ENCODE measurements at places on chromosomes 1 and 21.

DNA sequence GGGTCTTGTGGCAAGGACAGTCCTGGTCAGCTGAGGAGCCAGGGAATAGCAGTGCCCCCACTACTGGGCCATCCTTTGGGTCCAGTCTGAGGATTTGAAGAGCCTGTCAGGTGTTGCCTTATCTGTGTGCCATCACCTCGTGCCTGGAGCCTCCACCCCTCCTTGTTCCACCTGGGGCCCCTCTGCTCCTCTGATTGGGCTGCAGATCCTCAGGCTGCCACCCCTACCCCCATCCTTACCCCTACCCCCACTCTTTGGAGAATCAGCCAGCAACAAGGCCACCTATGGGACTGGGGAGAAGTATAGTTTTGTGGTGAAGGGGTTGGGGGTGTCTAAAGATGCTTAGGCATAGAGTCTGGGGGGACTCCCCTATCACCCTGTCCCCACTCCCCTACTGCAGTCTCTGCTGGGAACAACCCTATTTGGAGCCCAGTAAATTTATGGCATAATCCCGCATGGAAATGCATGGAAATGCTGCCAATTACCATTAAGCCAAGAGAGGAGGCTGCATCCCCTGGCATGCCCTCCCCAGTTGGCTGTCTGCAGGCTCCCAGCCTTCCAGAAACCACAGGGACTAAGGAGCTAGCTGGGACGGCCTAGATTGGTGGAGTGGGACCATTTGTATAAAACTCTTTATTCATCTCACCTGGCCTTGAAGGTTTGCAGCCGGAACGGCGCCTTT is 142.7 kb upstream of the CSF3R start:
- no peak for DNase-seq

DNA sequence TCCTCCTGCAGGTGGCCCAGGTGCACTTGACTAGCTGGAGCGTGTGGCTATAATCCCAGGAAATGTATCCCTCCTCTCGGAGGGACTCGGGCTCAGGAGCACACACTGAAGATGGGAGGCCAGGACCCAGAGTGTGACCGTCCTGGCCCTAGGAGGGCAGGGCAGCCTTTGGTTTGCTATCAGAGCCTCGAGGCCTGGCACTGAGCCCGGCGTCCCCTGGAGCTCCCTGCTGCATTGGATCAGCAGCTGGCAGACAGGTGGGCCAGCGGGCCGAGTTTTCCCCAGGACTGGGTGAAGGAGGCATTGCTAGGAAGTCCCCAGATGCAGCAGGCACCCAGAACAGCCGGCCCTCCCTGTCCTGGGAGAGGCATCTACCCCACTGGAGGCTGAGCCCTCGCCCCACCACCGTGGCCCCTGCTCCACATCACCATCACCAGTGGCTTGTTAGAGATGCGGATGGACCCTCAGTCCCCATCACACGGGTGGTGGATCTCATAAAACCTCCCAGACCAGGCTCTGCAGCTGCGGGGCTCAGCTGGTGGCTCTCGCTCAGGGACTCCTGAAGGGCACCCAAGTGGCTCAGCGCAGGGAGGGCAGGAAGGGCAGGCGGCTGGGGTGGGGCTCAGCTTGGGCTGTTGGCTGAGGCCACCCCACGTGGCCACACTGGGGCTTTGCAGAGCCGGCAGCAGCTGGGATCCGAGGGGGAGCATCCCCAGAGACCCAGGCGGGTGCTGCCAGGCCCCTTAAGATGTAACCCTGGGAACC is 32.7 kb upstream of the POFUT2 start:
- no peak for DNase-seq

- no peak for DNase-seq
These were observed 235.3 kb downstream of the FAF1 start for GRCh38 chr1:50724626-50725286.

- DNase-seq, result peak; percentile 7
These were observed 255.8 kb upstream of the CACYBP start for GRCh38 chr1:174743654-174744561.

DNA sequence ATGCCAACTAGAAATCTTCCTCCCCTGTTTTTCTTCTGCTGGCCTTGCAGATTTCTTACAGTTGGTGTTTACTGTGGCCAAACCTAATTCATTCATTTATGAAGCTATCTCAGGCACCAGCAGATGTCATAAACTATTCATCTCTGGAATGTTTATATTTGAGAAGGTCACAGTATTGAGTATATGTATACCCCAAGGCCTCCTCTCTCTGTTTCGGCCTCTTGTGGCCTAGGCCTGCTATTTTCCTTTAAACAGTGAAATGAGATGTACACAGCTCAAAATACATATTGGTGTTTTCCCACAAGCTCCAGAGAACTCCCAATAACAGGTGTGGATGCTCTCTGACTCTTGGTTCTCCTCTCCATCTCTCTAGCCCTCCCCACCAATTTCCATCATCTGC is 520.7 kb upstream of the CAMK1G start:
- DNase-seq, result no peak

- no peak for DNase-seq
These were observed 8.4 kb downstream of the ZBTB7B start for GRCh38 chr1:155011004-155011416.

- no peak for DNase-seq
These were observed 70.6 kb downstream of the LAMC1 start for GRCh38 chr1:183093786-183094298.

DNA sequence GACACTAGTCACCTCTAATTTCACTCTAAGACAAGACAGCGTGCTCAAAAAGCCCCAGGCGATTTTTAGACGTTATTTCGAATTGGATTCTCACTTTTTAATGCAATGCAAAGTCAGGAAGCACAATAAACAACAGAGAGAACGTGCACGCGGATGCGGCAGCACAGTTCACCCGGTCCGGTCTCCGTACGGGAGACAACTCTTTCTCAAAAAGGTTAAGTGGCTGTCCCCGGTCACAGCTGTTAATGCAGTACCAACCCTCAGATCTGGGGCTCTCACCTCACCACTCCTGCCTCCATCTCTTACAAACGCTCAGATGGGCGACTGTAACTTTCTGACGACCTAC is 1.2 kb downstream of the HP1BP3 start:
- no peak for DNase-seq

- DNase-seq, result no peak
These were observed 12.6 kb upstream of the TNFRSF14 start for GRCh38 chr1:2543543-2544092.

DNA sequence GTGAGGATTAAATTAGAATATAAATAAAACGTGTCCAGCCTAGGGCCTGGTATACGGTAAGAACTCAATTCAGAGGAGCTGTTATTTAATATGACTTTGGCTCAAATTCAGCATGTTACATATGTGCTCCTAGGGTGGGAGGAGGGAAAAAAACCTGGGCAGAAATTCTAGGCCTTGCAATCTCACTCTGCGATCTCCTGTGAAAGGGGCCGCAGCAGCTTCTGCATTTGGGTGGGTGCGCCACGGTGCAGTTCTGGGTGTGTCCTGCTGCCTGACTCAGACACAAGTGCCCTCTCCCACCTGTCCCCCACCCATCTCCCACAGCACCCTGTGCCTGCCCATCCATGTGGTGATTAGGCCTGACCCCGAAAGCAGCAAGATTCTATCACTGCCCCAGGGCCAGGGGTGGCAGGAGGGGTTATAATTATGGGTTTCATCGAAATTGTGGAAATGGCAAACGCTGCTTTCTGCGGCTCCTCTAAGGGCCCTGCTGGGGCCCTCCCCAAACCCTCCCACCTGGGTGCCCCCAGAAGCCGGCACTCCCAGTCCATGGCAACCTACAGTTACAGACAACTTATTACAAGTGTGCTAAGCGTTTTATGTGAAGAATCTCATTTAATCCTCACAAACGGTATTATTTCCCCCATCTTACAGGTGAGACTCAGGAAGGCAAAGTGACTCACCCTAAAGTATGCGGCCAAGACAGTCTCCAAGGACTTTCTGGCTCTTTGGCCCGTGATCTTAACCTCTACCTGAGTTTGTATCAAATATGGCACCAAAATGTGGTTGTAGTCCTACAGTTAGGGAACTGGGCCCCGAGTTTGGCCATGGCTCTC is 25.5 kb upstream of the GRHL3 start:
- no peak for DNase-seq

DNA sequence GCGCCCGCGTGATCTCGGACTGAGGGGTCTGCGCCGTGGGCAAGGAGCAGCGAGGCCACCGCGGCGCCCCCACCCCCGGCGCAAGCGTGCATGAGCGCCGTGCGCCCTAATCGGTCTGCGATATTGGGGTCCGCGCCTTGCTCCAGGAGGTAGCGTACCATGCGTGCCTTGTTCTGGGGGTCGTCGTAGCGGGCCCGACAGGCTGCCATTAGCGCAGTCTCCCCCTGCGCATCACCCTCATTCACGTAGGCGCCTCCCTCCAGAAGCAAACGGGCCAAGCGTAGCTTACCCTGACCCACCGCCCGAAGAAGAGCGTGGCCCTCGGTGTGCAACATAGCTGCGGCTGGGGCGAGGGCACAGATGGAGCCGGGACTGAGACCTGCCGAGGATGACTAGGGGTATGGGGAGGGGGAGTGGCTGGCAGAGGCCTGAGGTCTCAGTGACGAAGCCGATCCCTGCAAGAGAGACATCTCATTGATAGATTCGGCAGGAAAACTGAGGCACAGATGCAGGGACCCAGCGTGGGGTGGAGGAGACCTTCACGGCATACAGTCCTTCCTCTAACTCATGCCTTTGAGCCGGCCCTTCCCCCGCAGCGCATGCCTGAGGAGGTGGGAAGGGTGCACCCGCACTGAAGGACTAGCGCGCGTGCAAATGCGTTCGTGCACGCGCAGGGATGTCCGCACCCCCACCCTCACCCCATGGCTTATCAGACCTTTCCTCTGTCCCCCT is 2.8 kb downstream of the ANKRD34A start:
- DNase-seq, result no peak

DNA sequence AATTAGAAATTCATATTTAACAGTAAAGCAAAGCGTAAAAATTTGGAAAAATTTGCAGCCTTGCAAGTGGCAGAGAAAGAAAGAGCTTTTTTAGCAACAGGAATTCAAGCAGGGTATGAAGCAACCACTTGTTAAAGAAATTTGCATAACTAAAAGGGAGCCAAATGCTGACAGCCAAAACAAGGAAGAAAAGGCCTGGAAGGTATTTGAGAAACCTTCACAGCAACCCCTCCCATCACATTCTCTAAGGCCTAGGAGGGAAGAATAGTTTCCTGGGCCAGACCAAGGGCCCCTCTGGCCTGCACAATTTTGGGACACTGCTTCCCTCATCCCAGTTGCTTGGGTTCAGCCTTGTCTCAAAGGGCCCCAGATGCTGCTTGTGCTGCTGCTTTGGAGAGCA is 672.4 kb upstream of the TMPRSS15 start:
- no peak for DNase-seq

GRCh38 chr1:106233511-106233910 is 823.0 kb upstream of the PRMT6 start:
- DNase-seq, result no peak

DNA sequence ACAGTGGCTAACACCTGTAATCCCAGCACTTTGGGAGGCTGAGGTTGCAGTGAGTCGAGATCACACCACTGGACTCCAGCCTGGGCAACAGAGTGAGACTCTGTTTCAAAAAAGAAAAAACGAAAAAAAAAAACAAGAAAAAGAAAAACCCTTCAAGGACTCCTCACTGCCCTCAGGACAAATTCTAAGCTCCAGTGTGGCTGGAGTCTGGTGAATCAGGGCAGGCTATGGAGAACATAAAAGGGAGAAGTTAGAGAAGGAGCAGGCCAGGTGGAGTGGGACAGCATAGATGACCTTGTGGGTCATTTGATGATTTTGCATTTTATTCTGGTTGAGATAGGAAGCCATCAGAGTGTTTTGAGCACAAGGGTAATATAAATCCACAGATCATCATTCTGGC is 12.5 kb upstream of the UAP1 start:
- DNase-seq, result no peak

GRCh38 chr1:156076609-156077429 is 5.4 kb downstream of the MEX3A start:
- no peak for DNase-seq

GRCh38 chr1:113859478-113860175 is 11.9 kb downstream of the PTPN22 start:
- DNase-seq, result no peak

DNA sequence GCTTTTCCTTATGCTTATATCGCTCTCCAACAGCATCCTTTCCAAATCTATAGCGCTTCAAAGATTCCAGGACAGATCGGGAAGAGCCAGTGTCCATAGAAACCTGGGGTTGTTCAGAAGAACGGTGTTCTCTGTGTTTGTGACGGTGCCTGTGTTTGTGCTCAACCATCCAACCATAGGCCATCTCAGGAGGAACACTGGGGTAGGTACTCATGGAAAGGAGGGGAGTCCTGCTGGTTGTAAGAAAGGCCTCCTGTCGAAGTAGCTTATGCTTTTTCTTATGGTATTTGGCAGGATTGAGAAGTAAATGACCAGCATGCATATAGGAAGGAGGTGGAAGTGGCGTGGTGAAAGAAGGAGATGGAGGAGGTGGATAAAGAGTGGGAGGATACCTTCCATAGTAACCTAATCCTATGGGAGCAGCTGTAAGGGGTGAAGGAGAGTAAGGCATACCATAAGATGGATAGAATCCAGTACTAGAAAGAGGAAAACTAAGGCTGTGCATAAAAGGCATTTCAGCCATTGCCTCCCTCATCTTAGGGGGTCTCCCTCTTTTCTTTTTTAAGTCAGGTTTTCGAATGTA is 84.2 kb downstream of the ASH1L start:
- no peak for DNase-seq

GRCh38 chr1:92037400-92037799 is 7.6 kb downstream of the EPHX4 start:
- no peak for DNase-seq

DNA sequence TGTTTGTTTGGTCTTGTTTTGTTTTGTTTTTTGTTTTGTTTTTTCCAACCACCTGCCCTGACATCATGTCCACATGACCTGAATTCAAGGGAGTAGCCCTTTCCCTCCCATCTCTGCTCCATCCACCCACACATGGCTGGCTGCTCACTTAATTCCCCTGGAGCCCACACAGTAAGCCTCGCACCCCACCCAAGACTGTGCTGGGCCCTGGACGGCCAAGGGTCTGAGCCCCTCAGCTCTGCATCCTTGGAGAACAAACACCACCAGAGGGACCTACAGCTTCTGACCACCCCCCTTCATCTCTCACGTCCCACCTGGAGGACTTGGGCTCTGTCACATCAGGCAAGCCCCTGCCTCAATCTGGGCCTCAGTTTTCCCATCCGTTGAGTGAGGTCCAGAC is 39.1 kb downstream of the MATN1 start:
- no peak for DNase-seq

- no peak for DNase-seq
These were observed 27.3 kb upstream of the MED18 start for GRCh38 chr1:28301368-28302174.

- DNase-seq, result no peak
These were observed 108.3 kb upstream of the CD34 start for GRCh38 chr1:208019257-208019656.

DNA sequence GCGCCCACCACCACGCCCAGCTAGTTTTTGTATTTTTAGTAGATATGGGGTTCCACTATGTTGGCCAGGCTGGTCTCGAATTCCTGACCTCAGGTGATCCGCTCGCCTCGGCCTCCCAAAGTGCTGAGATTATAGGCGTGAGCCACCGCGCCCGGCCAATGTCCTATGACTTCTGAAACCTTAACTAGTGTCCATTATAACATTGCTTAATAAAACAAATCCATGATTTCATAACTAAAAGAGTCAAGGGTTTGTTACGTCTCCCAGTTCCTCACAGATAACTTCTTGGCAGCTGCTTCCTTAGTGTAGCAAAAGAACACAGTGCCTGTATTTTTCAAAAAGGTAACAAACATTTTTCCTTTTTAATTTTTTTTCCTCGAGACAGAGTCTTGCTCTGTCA is 53.6 kb downstream of the FBXO42 start:
- DNase-seq, result no peak
